Fibroblast of villous mesenchyme (primary cell): ENCODE measurements at places on chromosomes 12 and 14.

DNA sequence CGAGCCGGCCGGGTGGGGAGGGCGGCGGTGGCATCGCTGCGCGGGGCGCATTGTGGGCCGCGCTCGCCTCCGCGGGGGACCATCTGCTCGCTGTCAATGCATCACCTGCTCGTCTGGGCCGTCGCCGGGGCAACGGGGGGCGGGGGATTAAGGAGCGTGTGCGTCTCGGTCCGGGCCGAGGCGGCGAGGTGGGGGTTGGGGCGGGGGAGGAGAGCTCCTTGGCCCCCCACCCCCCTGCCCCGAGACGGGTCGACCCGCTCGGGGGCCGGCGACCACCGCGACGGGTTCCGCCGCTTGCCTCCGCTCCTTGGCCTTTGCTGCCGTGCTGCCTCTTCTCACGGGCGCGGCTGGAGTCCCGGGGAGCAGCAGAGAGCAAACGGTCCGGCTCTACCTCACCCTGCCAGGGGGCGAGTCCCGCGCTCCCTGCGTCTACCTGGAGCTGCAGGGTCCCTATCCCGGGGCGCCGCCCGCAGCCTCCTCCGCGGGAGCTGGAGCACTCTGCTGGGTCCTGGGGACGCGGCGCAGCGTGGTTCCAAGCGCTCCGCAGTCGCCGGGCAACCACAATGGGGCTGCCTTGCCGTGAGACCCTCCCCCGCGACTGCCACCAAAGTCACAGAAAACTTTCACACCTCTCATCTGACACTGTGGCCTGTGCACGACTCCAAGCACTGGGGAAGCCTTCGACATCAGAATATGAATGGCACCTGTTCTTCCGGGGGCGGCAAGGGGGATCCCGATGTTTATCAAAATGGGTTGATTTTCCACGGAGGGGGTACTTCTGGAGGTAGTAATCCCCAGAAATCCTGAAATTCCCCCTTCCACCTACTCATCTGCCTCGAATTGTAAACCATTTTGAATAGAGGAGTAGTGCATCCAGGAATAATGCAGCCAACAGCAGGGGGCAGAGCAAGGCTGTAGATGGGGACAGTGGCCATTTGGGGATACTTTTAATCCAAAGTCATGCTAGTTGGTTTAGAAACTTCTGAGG lies at the start of gene C12orf42:
C12orf42 (minus strand) TSS at position 500 of the 988 bp plus-strand sequence. CDS start 17,542 bp downstream, outside the sequence.
- DNase-seq: peak; percentile 5

DNA sequence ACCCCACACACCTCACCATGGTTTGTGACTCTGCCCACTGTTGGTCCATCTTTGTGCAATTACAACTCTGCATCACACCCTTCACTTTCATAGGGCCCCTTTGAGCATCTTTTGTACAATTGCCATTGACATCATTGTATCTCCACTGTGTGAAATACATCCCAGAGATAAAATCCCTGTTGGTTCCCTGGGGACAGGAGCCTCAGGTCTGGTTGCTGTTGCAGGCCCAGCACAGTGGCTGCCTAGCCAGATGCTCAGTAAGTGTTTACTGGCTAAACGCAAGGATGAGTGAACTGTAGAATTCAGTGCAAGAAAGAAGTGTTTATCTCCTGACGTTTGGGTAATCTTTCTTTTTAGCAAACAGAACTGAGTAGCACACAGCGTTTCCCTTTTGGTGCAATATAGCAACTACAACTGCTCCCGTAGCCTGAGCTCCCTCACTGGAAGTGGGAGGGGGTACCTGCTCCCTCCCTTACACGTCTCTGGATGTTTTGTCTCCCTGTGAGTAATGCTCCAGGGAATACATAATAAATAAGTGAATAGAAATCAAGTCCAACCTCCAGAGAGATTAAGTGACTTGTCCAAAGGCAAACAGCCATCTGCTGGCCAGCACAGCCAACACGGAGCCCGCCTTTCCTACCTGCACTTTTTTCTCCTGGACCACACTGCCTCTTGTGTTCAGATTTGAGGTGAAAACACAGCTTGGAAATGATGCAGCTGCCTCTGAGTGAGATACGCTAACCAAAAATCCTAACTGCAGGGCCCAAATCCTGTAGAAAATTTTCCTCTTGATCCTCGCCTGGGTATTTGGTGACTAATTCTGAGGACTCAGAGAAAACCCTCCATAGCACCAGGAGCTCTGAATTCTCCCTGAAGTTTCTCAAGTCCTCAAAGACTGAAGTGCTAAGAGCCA lies 27.4 kb downstream of the GALNT16 start:
- DNase-seq: peak; percentile 3

DNA sequence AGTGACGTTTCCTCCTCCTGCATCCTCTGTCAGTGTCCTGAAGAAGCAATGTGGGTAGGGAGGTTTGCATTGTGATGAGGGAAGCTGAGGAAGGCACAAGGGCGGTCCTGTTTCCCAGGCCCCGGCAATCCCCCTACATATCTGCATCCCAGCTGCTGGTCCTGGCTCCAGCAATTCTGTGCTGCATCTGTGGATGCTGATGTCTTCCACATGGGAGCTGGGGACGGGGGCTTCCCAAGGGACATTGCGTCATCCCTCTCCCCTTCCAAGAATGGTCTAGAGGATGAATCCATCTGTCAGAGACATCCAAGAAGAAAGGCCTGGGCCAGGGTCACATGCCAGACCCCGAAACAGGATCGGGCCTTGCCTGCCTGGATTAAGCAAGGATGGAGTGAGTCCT lies 52.1 kb downstream of the TSPAN11 start:
- no peak for DNase-seq

DNA sequence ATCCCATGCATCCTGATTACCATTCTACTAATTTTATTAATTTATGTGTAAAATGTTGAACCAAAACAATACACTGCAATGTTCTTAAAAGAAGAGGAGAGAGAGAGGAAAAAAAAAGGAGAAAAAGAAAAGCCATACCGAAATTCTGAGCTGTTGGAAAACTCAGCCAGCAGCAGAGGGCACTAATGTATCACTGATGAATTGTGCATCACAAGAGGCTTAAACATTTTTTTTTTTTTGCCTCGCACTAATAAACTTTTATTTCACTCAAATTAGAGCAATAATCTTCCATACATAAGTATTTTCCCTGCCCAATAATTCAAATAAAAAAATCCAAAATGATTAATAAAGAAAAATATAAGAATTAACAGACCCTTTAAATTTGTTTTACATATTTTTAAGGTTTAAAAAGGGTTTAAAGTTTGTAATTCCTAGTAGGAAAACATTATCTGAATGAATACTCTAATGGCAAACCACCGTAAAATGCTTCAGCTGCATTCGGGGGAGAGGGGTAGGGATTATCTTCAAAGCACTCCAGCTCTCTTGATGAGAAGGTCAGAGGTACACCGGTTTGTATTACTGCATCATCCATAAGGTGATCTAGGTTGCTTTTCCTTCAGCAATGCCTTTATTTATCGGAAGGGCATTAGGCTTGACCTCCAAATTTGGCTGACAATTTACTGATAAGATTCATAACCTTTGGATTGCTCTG lies 41.9 kb downstream of the ATP23 start:
- peak; percentile 66 for DNase-seq

DNA sequence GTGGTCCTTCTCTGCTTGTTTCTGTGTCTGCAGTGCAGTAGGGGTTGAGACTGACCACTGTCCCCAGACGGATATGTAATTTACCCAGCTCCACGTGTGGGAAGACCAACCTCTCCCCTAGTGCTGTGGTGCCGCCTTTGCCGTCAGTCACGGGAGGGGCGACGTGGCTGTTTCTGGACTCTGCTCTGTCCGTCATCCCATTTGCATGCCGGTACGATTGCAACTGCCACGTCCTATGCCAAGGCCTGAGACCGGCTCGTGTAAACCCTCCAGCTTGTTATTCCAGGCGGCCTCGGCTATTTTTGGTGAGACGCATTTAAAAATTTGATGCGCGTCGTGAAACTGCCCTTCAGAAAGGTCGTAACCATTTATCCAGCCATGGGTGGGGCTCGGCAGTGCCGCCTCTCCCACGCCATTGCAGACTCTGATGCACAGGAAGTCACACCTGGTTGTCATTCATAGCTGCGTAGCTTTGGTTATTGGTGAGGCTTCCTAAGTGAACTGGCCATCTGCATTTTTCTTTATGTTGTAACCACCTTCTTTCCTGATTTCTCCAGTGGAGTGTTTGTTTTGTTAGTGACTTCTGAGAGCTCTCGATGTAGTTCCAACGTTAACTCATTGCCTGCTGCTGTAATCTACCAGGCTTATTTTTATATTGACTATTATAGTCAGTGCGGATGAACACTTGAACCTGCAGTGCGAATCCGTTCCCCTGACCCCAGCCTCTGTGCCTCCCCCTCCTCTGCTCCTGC lies 75.1 kb downstream of the ADGRD1 start:
- no peak for DNase-seq

GRCh38 chr14:52202151-52202550 lies 65.3 kb upstream of the PTGDR start:
- DNase-seq: no peak

GRCh38 chr12:26810330-26810729 lies 22.7 kb downstream of the ITPR2 start:
- peak; percentile 70 for DNase-seq

DNA sequence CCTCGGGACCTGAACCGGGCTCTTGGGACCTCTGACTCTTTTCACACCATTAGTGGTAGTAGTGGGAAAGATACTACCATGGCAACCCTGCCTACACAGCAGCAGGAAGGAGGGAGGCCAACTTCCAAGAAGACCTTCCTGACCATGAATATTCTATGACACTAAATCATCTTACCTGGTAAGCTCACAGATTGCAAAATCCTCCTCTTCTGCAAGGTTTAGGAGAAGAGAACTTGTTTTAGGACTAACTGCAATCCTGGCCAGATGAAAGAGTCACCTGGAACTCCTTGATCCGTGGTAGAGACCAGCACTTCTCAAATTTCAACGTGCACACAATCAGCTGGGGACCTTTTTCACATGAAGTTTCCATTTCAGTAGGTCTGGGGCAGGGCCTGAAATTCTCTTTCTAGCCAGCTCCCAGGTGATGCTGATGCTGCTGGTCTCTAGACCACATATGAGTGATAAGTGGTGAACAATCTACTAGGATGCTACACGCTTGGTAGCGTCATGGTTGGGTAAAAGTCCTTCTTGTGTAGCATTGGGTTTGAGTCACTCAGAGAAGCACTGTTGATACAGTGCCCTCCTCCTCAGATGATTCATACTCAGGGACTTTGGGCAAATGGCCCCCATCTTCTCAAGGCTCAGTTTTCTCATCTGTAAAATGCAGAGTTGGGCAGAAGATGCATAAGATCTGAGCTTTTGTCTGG lies 35.6 kb upstream of the FICD start:
- DNase-seq: no peak
